ENCODE measurements at places on chromosomes 2 and 18.

DNA sequence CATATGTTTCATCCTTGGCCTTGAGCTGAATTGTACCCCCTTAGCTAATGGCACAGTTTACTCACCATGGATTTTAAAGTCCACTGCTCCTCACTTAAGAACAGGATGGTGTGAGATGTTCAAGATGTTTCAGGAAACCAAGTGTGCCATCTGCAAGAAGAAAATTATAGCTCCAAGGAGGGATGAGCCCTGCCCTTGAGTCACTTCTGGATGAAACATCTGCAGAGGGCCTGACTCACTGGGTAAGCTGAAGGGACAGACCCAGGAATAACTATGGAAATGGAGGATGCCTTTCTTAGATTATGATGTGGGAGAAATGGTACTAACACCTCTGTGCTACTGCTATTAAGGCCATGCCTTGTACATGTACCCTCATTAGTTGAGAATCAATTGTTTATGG lies 6.4 kb downstream of the MARS2 start:
- DNase-seq, result no peak

- no peak for DNase-seq
Measured at GRCh38 chr18:5150894-5151293, 46.2 kb downstream of the AKAIN1 start.

DNA sequence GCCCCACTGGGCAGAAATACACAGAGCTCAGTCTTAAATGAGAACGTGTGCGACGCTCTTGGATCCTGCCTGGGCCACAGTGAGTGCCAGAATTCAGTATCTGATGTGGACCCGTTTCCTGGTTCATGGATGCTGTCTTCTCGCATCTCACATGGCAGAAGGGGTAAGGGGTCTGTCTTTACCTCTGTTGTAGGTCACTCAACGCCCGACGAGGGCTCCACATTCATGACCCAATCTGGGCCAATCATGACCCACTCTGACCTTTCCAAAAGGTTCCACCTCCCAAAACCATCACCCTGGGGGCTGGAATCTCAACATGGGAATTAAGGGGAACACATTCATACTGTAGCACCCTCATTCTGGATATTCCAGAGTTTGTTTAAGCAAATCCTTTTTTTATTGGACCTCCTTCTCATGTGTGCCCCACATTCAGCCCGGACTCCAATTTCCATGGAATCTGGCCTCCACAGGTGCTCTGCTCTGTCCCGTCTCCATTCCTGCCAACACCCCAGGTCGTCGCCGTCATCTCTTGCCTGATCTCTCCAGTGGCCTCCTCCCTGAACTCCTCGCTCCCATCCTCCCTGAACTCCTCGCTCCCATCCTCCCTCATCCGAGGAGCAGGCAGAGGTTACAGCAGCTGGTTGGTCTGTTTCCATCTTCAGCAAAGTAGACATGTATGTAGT lies 78.9 kb upstream of the OTOS start:
- DNase-seq, result no peak

- DNase-seq, result no peak
Measured at GRCh38 chr2:229152674-229153073, 118.4 kb downstream of the PID1 start.

- no peak for DNase-seq
Measured at GRCh38 chr2:232242316-232242715, 136.2 kb upstream of the ALPP start.

GRCh38 chr2:64644458-64645382 lies 9.0 kb downstream of the SERTAD2 start:
- peak; percentile 76 for DNase-seq

DNA sequence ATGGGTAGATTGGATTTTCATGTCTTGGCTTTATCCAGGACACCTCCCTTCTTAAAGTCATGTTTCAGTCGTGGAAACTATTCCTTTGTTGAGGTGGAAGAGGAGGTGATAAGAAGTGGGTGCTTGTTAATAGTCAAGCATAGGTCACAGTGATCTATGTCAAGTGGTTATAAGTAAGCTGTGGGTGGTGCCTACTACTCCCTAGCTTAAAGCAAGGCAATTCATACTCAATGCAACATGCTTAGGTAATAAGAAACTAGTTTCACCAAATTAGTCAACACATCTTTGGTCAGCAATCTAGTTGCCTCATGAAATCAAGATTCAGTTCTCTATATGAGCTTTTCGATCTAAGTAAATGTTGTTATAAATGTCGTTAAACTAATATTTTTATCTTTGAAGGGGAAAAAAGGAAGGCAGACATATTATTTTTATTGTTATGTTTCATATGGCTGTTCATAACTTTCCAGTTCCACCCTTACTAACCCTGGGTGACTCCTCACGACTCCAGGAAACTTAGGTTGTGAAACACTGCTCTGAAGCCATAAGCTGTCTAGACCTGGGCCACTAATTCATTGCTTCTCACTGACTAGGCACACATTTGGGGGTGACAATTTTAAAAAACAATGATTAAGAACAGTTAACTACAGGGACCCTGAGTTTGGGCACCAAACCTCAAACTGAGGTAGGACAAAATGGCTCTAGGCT lies 5.8 kb upstream of the ABCB11 start:
- no peak for DNase-seq

- DNase-seq, result no peak
Measured at GRCh38 chr2:16037808-16038457, 97.6 kb downstream of the MYCN start.

DNA sequence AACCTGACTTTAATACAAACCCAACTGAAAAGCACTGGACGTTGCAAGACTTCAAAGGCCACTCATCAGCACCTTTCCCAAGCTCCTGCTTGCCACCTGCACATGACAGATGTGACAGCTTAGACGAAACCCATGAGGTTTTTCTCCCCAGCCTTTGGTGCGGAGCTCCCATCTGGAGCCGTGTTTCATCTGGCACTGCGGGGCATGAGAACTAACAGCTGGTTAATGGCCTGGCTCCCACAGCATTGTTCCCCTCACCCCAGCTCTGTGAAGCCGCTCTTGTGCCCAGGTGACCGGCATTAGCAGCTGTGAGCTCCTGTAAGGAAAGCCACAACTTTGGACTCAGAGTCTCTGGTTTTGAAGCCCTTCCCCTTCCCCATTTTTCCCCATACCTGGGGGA lies 50.9 kb downstream of the GALR1 start:
- DNase-seq, result no peak

DNA sequence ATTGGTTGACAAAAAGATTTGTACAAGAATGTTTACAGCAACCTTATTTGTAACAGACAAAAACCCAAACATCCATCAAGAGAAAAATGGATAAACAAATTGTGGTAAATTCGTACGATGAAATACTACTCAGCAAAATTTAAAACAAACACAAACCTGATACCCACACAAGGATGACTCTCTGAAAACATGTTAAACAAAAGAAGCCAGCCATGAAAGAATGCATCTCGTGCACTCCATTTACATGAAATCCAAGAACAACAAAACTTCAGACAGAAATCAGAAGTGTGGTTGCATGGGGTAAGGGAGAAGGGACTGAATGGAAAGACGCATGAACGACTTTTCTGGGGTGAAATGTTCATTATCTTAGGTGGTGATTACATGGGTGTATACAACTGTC lies 93.4 kb downstream of the SLC25A12 start:
- no peak for DNase-seq

DNA sequence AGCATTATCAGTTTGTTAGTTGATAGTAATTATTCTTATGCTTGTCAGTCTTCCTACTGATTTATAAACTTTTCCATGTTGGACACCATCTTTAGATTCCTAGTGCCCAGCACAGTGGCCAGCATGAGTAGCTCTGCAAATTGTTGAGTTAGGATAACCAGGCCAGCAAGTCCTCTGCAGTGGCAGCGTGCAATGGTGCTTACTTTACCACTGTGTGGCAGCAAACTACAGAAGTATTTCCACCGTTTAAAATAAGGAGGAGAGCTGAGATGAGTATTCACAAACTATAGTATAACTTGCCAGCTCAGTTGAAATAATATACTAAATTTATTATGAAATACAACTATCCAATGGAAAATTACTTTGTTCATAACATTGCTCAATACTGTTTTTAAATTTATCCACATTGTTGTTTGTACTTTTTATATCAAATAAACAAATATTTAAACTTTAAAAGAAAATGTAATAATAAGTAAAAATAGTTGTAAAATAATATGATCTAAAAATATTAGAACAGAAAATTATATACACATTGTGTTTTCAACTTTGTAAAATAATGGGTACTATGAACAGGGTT lies 9.3 kb upstream of the THADA start:
- DNase-seq, result peak; percentile 23

DNA sequence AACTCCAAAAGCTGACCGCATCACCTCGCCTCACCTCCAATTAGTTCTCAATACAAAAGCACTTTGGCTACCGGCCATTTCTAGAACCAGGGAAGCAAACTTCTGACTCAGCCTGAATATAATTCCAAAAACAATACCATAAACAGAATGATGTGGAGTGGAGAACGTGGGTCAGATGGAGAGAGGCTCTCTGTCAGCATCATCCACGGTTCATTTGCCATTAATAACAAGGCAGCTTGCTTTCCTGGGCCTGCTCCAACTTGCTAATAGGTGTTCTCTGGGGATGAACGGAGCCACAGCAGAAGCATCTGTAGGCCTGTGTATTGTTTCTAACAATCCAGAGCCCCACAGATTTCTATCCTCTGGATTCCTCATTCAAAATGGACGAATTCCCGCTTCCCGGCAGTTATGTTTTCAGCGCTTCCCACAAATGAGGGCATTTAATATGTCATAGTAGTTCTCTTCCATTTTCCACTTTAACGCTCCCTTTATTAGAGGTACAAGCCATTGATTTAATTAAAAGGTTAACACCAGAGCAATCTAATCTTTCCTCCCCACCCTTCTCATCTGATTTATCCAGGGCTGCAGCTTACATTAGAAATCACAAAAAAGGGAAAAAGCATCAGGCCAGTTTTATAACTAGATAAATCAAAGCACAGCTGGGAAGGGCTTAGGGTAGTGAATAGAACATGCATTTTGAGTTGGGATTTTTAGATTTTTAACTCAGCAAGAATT lies 23.2 kb upstream of the CNTNAP5 start:
- DNase-seq, result no peak

GRCh38 chr2:20992201-20992711 lies 51.6 kb downstream of the APOB start:
- DNase-seq, result no peak

DNA sequence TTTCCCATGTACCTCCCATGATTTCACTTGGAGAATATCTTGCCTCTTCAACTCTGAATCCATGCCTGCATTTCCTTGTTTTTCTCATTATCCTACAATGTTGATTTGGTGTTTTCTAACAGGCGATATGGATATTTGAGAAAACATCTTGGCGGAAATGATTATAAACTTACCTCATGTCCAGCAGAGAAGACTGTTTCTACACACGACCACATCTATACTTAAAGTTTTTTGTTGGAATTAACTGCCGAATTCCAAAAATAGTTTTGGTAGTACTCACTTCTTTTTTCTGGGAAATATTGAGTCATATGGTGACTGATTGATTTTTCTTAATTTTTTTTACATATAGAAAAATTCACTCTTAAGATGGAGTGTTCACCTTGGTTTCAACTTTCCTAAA lies 41.4 kb upstream of the TMEFF2 start:
- DNase-seq, result no peak

DNA sequence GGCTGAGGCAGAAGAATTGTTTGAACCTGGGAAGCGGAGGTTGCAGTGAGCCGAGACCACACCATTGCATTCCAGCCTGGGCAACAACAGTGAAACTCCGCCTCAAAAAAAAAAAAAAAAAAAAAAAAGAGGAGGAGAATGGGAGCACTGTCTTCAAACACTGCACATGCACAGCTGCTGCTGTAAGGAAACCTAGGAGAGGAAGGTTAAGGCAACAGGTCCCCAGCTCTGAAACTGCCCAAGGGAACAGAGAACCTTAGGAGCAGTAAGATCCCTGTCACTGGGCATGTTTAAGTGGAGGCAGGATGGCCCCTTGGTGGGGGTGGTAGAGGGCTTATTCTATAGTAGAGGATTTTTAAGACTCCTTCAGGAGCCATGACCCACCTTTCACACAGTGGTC lies 111.2 kb downstream of the CLIP4 start:
- no peak for DNase-seq

- DNase-seq, result no peak
Measured at GRCh38 chr2:16188261-16188890, 248.0 kb downstream of the MYCN start.

- DNase-seq, result no peak
Measured at GRCh38 chr2:193793914-193794313, 1599.2 kb upstream of the TMEFF2 start.

DNA sequence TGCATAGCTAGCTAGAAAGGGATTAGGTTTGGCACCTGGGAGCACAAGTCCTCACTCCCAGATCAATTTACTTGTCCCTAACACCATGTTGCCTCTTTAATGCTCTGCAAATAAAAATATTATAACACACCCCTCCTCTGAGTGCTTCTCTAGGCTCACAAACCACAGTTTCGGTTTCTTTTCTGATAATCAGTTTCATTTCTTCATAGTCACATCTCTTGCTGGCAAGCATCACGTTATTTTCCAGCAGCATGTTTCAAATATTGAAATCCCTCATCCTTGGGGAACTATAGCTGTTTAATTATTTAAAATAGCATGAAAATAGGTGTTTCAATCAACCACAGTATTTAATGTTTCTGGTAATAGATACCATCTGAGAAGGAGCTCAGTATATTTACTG lies 13.9 kb upstream of the SMCHD1 start:
- no peak for DNase-seq

DNA sequence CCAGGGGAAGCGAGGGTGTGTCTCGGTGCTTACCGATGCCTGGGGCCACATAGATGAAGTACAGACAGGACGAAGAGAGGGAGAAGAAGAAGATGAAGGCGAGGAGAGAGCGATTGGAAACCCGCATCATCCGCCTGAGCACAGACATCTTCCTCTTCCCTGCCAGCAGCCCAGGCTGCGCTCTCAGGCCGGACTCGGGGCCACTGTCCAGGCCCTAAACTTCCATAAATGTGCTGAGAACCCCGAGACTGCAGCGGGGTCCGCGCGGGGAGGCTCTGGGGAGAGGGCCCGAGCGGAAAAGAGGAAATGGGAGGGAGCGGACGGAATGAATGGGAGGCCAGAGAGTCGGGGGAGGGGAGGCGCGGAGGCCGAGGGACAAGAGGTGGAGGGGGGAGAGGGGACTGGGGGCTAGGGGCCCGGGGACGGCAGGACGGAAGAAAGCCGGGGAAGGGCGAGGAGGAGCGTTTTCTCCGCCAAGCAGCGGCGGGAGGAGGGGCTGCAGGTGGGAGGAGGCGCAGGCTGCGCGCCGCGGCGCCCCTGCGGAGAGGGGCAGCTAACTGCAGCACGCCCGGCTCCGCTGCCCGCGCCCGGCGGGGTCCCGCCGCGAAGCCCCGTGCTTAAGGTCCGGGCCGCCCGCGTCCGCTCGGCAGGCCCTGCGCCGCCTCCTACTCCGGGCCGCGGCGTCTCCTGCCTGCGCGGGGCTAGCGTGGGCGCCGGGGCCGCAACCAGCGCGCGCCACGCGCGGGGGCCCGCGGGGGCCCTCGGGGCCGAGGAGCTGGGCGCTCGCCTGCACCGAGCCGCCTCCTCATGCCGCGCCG lies at the start of gene B4GALT6:
TSS of gene B4GALT6 (minus strand) at position 303 of the 818 bp plus-strand sequence. CDS start at position 148, 155 bp downstream.
- peak; percentile 29 for DNase-seq

GRCh38 chr2:46394649-46395510 lies 84.5 kb upstream of the TMEM247 start:
- DNase-seq, result no peak
